Activated CD8-positive, alpha-beta memory T cell treated with anti-CD3 and anti-CD28 coated beads, Interleukin-2, amount 50 U/mL, for 4 hours (primary cell): ENCODE measurements at places on chromosomes 5 and 9.

DNA sequence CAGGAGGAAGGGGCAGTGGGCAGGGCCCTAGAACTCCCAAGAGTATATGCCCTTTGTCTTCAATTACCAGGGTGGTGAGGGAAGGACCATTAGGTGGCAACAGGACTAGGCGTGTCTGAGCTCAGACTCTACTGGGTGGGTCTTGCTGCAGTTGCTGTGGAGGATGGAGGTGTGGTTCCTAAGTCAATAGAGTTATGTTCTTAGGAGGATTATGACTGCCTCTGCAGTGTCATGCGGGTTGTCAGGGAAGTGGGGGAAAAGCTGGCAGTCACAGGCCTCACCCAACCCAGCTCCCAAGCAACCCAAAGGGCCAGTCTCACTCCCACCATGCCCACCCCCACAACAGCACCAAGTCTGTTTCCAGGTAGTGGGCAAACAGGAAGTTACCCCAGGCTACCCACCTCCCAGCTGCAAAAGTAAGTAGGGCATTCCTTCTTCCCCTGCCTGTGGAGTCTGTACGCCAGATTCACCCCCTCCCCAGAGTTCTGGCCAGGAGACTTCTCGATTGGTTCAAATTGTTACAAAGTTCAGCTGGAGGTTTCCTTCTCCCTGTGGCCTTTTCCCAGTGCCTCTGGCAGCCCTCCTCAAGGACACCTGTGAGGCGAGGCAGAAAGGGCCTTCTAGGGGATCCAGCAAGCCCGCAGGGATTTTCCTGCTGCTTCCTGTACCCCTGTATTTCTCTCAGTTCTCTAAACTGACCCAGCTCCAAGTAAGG, 145.3 kb downstream of the HINT1 start:
- DNase-seq = no peak

- no peak for DNase-seq
Measured at GRCh38 chr9:100587375-100587774, 9.5 kb downstream of the CAVIN4 start.

GRCh38 chr9:2765250-2765880, 48.1 kb downstream of the KCNV2 start:
- no peak for DNase-seq

- DNase-seq = no peak
Measured at GRCh38 chr5:34562791-34563190, 93.3 kb upstream of the RAI14 start.

GRCh38 chr9:81394881-81395675, 294.3 kb downstream of the TLE1 start:
- DNase-seq = no peak

- no peak for DNase-seq
Measured at GRCh38 chr9:21688108-21689102, 114.0 kb upstream of the MTAP start.

GRCh38 chr5:170503990-170504596, at the start of gene KCNIP1:
KCNIP1 (plus strand) TSS chr5:170504020.
- DNase-seq = no peak

DNA sequence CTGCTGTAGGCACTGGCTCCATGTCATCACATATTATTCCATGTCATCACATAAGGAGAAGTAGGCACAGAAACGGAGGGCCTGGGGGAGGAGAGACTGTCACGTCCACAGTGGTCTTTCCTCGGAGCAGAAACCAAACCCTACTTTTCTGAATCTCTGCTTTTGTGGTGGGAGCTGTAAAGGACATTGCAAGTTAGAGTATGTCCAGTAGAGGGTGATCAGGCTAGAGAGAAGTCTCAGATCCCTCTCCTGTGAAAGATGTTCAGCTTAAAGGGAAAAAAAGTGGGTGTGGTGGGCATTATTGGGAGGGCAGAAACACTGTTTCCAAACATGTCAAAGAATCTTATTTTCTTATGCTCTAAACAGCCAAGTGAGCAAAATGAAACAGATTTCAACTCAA, 19.4 kb upstream of the FBP2 start:
- no peak for DNase-seq

- DNase-seq = no peak
Measured at GRCh38 chr9:86531971-86532640, 177.9 kb upstream of the TUT7 start.

GRCh38 chr5:109590799-109591198, 98.9 kb upstream of the MAN2A1 start:
- DNase-seq = no peak

DNA sequence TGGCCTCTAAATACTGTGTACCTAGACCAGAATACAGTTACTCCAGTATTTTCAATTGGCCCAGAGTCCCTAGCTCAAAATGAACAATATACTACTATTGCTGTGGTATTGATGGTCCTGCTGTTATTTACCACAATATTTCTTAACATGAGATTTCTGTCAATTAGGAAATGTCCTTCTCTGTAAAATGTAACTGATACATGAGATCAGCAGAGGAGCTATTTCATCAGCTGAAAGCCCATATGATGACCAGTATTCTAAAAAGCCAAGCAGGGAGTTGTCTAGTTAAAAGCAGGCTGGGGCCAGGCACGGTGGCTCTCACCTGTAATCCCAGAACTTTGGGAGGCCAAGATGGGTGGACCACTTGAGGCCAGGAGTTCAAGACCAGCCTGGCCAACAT, 187.7 kb upstream of the PTGER4 start:
- DNase-seq = no peak

DNA sequence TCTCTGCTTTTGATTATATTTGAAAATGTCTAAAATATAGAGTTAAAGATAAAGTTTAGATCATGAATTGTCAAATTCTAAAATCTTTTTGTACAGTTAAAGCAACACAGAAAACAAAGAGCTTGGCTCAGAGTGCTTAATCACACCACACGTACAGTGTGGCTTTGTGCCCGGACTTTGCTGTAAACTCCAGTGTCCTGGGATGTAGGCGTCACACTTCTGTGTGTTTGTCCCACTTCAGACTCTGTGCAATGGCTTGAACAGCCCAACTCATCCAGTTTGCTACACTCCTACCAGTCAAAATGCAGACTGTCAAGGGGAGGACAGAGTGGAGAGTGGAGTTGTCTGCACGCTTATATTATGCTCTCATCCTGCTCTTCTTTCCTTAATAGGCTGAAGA, 45.3 kb downstream of the SMARCA2 start:
- DNase-seq = no peak
